Type B pancreatic cell (in vitro differentiated cells): ENCODE measurements at places on chromosomes 1 and 21. TPM values are rescaled to one million over a fixed set of nuclear protein-coding genes. Genes with fewer than 3 reads are reported as not detected.

GRCh38 chr1:229024528-229025130 lies 246.3 kb upstream of the RAB4A start:
- no peak overlapping the region for H3K27ac ChIP-seq
- H3K4me3 ChIP-seq, result no peak overlapping the region
- no peak for DNase-seq
- no peaks in the 10 kb centered on the region for H3K27me3 ChIP-seq
- H3K36me3 ChIP-seq, result no peaks in the 10 kb centered on the region

DNA sequence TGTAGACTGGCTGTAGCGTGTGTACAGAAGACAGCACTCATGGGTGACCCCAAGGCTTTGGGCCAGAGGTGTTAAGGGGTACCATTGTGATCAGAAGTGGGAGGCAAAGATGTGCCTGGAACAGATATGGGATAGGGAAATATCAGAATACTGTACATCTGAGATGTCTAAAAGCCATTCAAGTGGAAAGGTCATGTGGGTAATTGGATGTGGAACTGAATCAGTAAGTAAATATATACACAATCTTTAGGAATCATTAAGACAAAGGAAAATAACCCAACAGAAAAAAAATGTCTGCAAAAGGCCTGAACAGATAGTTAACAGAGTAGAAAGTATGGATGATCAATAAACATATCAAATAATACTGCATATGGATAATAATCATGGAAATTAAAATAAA lies 26.5 kb downstream of the OR13G1 start:
- H3K27me3 ChIP-seq, result no peaks in the 10 kb centered on the region
- no peak for DNase-seq
- H3K4me3 ChIP-seq, result no peak overlapping the region

GRCh38 chr1:53663529-53664300 lies 75.2 kb downstream of the GLIS1 start:
- no peak overlapping the region for H3K4me3 ChIP-seq
- no peak for DNase-seq
- H3K4me1 ChIP-seq, result peaks cover 11% of the 10 kb centered on the region
- H3K36me3 ChIP-seq, result no peaks in the 10 kb centered on the region
- no peak overlapping the region for H3K27ac ChIP-seq
- peaks cover 19% of the 10 kb centered on the region for H3K27me3 ChIP-seq

GRCh38 chr1:185449378-185450059 lies 132.5 kb upstream of the IVNS1ABP start:
- DNase-seq, result no peak
- no peak overlapping the region for H3K27ac ChIP-seq
- no peaks in the 10 kb centered on the region for H3K36me3 ChIP-seq
- no peaks in the 10 kb centered on the region for H3K27me3 ChIP-seq
- peaks cover 7% of the 10 kb centered on the region for H3K4me1 ChIP-seq
- no peak overlapping the region for H3K4me3 ChIP-seq

- no peaks in the 10 kb centered on the region for H3K36me3 ChIP-seq
- DNase-seq, result no peak
- peak overlapping the region; percentile 42 for H3K27ac ChIP-seq
- H3K4me1 ChIP-seq, result peaks cover 15% of the 10 kb centered on the region
Observed at GRCh38 chr1:167681024-167681423, 40.8 kb upstream of the MPZL1 start.

- peaks cover 13% of the 10 kb centered on the region for H3K4me1 ChIP-seq
- H3K36me3 ChIP-seq, result no peaks in the 10 kb centered on the region
- H3K27me3 ChIP-seq, result no peaks in the 10 kb centered on the region
- no peak for DNase-seq
Observed at GRCh38 chr1:89954401-89954800, 40.5 kb upstream of the ZNF326 start.

DNA sequence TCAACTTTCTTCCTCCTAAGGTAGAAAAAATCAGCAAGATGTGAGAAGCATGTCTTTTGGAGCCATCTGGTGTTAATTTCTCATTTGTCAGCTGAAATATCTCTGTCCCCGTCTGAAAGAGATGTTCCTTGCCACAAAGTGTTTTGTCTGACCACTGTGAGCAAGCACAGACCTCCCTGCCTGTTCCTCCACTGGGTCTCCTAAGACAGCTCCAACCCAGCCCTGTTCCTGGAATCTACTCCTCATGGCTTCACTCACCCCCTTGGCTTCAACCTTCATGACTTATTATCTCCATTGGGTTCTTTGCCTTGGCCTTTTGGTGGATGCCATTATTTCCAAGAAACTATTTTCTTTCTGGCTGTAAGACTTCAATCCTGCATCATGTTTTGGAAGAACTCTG lies 65.7 kb upstream of the CACHD1 start:
- H3K4me1 ChIP-seq, result peaks cover 6% of the 10 kb centered on the region
- peaks cover 10% of the 10 kb centered on the region for H3K27me3 ChIP-seq
- no peak overlapping the region for H3K27ac ChIP-seq
- no peak overlapping the region for H3K4me3 ChIP-seq
- DNase-seq, result no peak
- H3K36me3 ChIP-seq, result no peaks in the 10 kb centered on the region

- DNase-seq, result no peak
- no peak overlapping the region for H3K27ac ChIP-seq
- peaks cover 3% of the 10 kb centered on the region for H3K27me3 ChIP-seq
- peaks cover 8% of the 10 kb centered on the region for H3K4me1 ChIP-seq
- H3K36me3 ChIP-seq, result no peaks in the 10 kb centered on the region
- no peak overlapping the region for H3K4me3 ChIP-seq
Observed at GRCh38 chr1:168966217-168966616, 140.3 kb upstream of the ATP1B1 start.

DNA sequence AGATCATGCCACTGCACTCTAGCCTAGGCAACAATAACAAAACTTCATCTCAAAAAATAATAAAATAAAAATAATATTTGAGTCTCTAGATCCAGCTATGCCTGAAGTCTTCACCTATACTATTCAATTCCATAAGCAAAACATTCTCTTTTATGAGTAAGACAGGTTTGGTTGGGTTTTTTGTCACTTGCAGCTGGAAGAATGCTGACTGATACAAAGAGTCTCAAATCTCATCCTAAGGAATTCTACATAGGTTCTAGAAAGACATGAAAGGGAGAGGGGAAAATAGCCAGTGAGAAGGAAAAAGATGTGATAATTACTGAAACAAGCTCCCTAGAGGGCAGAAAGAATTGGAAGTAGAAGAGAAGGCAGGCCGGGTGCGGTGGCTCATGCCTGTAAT lies 30.4 kb upstream of the MED18 start:
- H3K4me1 ChIP-seq, result peaks cover 15% of the 10 kb centered on the region
- H3K27me3 ChIP-seq, result no peaks in the 10 kb centered on the region
- no peak overlapping the region for H3K4me3 ChIP-seq
- no peak for DNase-seq
- H3K36me3 ChIP-seq, result no peaks in the 10 kb centered on the region

DNA sequence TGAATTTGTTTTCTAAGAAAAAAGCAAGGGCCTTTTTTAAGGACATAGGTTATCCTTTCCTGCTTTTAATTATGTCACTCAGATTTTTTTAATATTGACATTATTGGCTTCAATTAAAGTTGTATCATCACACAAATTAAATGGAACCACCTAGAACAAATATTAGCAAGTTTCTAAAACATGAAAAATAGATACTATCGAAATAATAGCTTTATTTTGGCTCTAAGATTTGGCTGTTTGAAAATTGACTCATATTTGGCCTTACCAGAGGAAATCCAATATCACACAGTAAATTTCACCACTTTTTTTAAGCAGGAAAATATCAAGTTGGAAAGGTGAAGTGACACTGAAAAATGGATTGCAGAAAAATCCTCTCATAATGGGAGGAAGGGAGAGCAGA lies 9.2 kb downstream of the DNASE2B start:
- DNase-seq, result no peak
- no peaks in the 10 kb centered on the region for H3K36me3 ChIP-seq
- no peaks in the 10 kb centered on the region for H3K27me3 ChIP-seq
- no peak overlapping the region for H3K27ac ChIP-seq
- H3K4me1 ChIP-seq, result peaks cover 4% of the 10 kb centered on the region
- no peak overlapping the region for H3K4me3 ChIP-seq

DNA sequence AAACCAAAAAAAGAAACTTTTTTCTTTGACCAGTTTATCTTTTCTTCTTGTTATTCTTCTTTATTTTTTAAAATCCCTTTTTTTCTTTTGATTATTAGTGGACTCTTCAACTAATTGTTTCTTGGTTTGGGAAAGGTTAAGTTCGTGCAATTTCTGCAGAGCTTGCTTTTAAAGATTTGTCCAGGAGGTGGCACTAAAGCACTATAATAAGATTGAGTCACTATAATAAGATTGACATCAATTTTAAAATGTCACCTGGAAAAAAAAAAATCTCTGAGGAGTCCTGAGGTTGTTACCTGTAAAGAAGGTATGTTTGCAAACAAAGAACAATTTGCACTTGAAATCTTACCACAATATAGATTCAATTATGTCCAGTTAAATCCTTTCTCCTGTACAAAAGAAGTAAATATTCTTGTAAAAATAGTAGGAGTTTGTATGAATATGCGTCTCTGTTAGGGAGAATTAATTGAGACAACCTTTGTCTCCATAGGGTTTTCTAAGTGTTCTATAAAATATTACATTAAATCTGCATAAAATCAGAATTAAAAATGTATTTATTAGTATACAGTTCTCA lies 166.7 kb downstream of the ADGRL4 start:
- no peak overlapping the region for H3K27ac ChIP-seq
- H3K36me3 ChIP-seq, result no peaks in the 10 kb centered on the region
- H3K4me3 ChIP-seq, result no peak overlapping the region
- peaks cover 22% of the 10 kb centered on the region for H3K4me1 ChIP-seq
- peaks cover 5% of the 10 kb centered on the region for H3K27me3 ChIP-seq
- no peak for DNase-seq

DNA sequence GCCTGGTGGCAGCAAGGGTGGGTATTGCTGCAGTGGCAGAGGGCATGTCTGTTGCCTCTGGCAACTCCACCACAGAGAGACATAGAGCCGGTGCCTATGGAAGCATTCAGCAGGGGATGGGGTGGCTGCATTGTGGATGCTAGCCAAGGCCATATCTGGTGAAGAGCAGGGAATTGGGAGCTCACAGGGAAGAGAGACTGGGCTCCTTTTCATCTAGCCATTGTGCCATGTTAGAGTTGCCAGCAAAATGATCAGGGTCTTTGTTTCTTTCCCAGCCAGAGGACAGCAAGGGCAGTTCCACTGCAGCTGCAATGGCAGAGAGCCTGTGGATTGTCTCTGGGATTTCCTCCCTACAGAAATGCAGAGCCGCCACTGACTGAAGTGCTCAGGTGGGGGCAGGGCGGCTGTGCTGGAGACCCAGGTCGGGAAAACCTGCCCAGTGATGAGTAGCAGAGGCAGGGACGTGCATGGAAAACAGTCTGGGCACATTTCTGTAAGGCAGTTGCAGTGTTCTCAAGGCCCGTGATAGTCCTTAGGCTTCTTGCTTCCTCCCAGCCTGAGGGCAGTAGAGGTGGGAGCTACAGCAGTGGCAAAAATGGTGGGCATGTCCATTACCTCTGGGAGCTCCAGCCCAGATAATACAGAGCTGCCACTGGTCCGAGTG lies 40.2 kb upstream of the CYP4X1 start:
- no peak overlapping the region for H3K27ac ChIP-seq
- no peak for DNase-seq
- H3K27me3 ChIP-seq, result peaks cover 14% of the 10 kb centered on the region
- H3K4me1 ChIP-seq, result no peaks in the 10 kb centered on the region
- no peaks in the 10 kb centered on the region for H3K36me3 ChIP-seq

DNA sequence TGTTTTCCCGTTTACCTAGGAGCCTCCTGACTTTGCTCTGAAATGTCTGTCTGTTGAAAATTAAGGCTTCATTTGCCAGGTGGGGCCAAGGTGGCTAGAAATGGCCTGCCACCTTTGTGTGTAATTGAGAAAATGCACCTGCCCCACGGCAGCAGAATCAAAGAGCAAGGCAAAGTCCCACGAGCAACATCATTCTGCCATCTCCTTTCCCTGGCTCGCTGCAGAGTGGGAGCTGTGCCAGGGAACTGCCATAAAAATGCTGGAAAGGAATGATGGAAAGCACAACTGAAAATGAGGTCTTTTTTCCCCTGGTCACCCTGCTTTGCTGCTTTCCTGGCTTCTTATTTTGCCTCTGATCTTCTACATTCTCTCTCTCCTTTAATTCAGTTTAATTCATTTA lies 5.5 kb upstream of the OLFML2B start:
- H3K36me3 ChIP-seq, result no peaks in the 10 kb centered on the region
- peaks cover 5% of the 10 kb centered on the region for H3K4me1 ChIP-seq
- no peak overlapping the region for H3K4me3 ChIP-seq
- no peak for DNase-seq

- peaks cover 9% of the 10 kb centered on the region for H3K4me1 ChIP-seq
- no peaks in the 10 kb centered on the region for H3K36me3 ChIP-seq
- DNase-seq, result no peak
- no peaks in the 10 kb centered on the region for H3K27me3 ChIP-seq
Observed at GRCh38 chr1:9715536-9716226, 64.2 kb downstream of the PIK3CD start.

GRCh38 chr1:41981796-41982195 lies 63.1 kb upstream of the HIVEP3 start:
- DNase-seq, result no peak
- no peaks in the 10 kb centered on the region for H3K36me3 ChIP-seq
- no peak overlapping the region for H3K27ac ChIP-seq
- H3K27me3 ChIP-seq, result peaks cover 7% of the 10 kb centered on the region

DNA sequence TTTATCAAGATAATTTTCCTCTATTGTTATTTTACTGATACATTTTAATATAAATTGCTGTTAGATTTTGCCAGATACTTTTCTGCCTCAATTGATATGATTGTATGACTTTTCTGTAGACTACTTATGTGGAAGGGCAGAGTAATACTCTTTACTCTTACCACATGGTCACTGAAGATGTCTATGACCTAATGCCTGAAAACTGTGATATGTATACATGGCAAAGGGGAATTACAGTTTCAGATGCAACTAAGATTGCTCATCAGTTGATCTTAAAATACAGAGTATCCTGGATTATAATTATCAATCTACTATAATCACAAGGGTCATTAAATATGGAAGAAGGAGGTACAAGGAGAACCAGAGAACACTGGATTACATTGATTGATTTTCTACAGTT lies 1528.0 kb downstream of the BRINP3 start:
- no peaks in the 10 kb centered on the region for H3K36me3 ChIP-seq
- H3K27me3 ChIP-seq, result no peaks in the 10 kb centered on the region
- H3K27ac ChIP-seq, result no peak overlapping the region
- no peak for DNase-seq
- H3K4me3 ChIP-seq, result no peak overlapping the region

DNA sequence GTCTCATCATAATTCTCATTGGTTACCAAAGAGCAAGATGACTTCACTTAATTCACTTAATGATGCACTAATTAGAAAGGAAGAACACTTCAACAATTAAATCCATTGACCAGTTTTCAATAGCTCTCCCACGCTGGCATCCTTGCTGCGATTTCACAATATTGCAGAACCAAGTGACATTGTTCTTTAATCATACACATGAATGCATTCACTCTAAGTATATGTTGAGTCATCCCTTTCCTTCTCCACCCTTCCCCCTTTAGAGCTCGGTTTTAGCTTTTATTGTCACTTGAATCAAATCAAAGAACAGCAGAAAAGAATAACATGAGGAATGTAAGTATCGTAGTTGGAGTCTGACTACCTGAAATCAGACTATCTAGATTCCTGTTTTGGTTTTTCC lies 233.6 kb upstream of the FMN2 start:
- no peaks in the 10 kb centered on the region for H3K36me3 ChIP-seq
- H3K27me3 ChIP-seq, result peaks cover 11% of the 10 kb centered on the region
- peaks cover 4% of the 10 kb centered on the region for H3K4me1 ChIP-seq
- H3K4me3 ChIP-seq, result no peak overlapping the region

The RNF220 gene
- 87.1 and 101 TPM in 2 replicates for total RNA-seq

The LCE3D gene
- not detected in 2 replicates for total RNA-seq

The PIGC gene
- total RNA-seq, result 36.0 and 37.3 TPM in 2 replicates

The CATSPERE gene
- total RNA-seq, result 0.50 and 1.1 TPM in 2 replicates
